ENCODE measurements at places on chromosomes 4 and X. TPM values are rescaled to one million over a fixed set of nuclear protein-coding genes. Genes with fewer than 3 reads are reported as not detected.
A peak's percentile ranks its signal among the peaks of the same experiment; 100 is the strongest.

Gene EGF
- total RNA-seq: not detected

Gene BEND4
- 14.1 TPM for total RNA-seq

Gene SHISA3
- not detected for total RNA-seq

Gene ARX
- not detected for total RNA-seq

Gene GDI1
- total RNA-seq: 127 TPM

Gene ADH1A
- total RNA-seq: not detected

Gene BST1
- 0.49 TPM for total RNA-seq

Gene CLIC2
- total RNA-seq: 0.44 TPM

Gene USP17L28
- total RNA-seq: not detected

DNA sequence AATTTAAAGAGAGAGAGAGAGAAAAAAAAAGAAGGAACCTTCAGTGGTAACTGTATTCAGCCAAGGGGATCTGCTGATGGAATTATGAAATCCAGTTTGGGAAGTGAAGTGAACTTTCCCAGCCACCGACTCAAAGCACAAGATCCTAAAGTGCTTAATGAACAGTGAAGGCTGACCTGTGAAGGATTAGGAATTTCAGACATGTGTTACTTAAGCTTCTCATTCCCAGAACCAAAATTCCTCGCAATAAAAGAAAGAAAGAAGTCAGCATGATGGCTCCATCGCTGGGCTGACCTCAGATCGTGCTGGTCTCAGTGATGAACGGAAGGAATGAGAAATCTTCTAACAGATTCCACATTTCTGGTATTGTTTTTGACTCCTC, 135.2 kb downstream of the ARSF start:
- H3K4me1 ChIP-seq: no peaks in the 10 kb centered on the region
- no peak overlapping the region for H3K27ac ChIP-seq
- no peaks in the 10 kb centered on the region for H3K27me3 ChIP-seq
- no peak overlapping the region for H3K4me3 ChIP-seq
- no peaks in the 10 kb centered on the region for H3K36me3 ChIP-seq

DNA sequence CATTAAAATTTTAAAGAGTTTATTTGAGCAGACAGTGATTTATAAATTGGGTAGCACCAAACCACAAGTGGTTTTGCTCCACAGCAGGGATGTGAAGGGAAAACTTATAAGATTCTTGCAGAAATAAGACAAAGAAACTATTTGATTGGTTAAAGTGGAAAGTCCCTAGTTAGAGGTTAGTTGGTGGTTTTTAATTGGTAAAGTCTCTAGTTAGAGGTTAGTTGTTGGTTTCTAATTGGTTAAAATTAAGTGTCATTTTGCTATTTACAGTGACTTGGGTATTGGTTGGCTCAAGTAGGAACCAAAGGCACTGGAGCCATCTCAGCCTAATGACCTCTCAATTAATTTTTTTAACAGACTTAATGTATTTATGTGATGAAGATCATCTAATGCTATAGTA, 23.0 kb downstream of the ATG4A start:
- peaks cover 10% of the 10 kb centered on the region for H3K36me3 ChIP-seq
- H3K4me3 ChIP-seq: no peak overlapping the region
- H3K27ac ChIP-seq: no peak overlapping the region
- DNase-seq: no peak
- H3K4me1 ChIP-seq: peaks cover 3% of the 10 kb centered on the region
- H3K27me3 ChIP-seq: no peaks in the 10 kb centered on the region

DNA sequence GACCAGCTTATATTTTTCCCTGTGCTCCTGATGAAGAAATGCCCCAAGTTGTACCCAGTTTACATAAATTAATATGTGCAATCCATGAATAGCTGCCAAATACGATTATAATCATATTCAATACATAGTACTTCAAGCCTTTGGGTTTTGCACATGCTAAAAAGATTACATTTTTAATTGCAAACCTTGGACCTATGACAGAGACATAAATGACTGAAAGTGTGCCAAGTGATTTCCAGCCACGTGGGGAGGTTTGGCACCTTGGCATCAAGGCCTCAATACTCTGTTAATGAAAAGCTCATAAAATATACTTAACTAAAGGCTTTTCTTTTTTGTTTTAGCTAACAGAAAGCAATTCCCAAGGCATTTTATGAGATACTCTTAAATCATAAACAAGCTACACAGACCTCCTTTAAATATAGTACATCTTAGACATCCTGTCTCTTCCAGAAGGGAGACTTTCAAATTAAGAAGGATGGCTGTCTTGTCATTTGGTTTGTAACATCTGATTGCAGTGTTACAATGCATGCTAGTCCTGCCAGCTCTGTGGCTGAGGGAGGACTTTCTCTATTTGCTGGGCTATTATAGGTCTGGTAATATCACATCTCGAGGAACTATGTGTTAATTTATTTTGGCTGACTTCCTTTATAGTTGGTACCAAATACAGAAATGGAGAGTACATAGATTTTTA, 404.1 kb downstream of the AFF2 start:
- H3K27me3 ChIP-seq: no peaks in the 10 kb centered on the region
- H3K4me1 ChIP-seq: no peaks in the 10 kb centered on the region
- DNase-seq: no peak
- no peak overlapping the region for H3K27ac ChIP-seq
- H3K4me3 ChIP-seq: no peak overlapping the region

- no peak for DNase-seq
- no peak overlapping the region for H3K4me3 ChIP-seq
- H3K4me1 ChIP-seq: no peaks in the 10 kb centered on the region
- no peaks in the 10 kb centered on the region for H3K36me3 ChIP-seq
- H3K27ac ChIP-seq: no peak overlapping the region
These were observed 64.0 kb upstream of the VCX2 start for GRCh38 chrX:8235026-8235425.

GRCh38 chr4:4542774-4543485, 1.1 kb upstream of the STX18 start:
- no peak for DNase-seq
- H3K27ac ChIP-seq: peak overlapping the region; percentile 88
- peaks cover 42% of the 10 kb centered on the region for H3K4me1 ChIP-seq

DNA sequence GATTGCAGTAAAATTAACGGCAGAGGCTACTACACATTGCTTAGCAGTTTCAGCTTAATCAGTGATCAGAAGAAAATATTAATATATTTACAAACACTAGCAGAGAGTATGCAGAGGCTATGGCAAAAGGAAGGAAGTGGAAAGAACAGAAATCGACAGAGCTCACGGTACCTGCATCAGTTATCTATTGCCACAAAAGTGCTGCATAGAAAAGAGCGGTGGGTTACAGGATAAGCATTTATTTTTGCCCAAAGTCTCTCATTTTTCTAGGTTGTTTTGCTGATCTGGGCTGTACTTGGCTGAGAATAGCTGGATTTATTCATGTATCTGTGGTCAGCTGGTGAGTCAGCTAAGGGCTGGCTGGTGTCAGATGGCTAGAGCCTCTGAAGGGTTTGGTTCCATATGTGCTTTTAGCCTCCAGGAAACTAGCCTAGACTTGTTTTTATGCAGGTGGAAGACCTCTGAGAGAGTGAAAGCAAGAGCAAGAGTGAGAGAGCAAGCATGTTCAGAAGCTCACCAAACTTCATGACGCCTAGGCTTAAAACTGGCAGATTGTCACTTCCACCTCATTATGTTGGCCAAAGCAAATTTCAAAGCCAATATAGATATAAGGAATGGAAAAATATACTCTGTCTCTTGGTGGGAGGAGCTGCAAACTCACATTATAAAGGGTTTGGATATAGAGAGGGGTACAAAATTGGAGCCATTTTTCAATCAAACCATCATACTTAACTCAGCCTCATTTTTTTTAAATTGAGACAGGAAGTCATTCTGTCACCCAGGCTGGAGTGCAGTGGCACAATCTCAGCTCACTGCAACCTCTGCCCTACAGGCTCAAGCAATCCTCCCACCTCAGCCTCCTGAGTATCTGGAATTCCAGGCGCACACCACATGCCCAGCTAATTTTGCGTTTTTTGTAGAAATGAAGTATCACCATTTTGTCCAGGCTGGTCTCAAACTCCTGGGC, 153.2 kb upstream of the RPL34 start:
- no peak overlapping the region for H3K27ac ChIP-seq
- DNase-seq: no peak
- no peaks in the 10 kb centered on the region for H3K27me3 ChIP-seq
- no peaks in the 10 kb centered on the region for H3K4me1 ChIP-seq
- no peak overlapping the region for H3K4me3 ChIP-seq

DNA sequence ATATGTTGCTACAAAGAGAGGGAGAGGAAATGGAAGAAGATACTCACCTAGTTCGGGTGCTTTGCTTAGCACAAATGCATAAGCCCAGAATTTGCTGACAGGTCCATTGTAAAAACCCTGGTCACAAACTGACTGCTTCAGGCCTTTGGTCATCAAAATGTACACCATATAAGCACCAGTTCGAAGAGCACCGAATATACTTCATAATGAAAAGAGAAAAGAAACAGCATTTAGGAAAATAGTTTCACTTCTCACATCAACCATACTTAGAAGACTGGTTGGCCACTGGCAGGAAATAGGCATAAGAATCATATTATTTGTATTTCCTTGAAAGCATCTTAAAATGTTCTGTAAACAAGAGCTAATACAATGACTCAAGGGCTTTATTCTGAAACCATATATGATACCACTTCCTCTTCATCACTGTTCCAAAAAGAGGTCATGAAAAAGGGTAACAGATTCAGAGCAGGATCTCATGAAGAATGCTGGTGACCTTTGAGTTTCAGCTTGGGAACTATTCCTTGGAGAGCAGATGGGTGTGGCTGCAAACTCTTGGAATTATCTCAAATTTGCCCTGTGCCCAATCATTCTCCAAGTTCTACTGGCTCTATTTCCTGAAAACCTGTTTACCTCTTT, 138.7 kb downstream of the ELOVL6 start:
- H3K36me3 ChIP-seq: no peaks in the 10 kb centered on the region
- peaks cover 10% of the 10 kb centered on the region for H3K4me1 ChIP-seq
- no peaks in the 10 kb centered on the region for H3K27me3 ChIP-seq
- H3K27ac ChIP-seq: no peak overlapping the region
- DNase-seq: no peak
- H3K4me3 ChIP-seq: no peak overlapping the region

DNA sequence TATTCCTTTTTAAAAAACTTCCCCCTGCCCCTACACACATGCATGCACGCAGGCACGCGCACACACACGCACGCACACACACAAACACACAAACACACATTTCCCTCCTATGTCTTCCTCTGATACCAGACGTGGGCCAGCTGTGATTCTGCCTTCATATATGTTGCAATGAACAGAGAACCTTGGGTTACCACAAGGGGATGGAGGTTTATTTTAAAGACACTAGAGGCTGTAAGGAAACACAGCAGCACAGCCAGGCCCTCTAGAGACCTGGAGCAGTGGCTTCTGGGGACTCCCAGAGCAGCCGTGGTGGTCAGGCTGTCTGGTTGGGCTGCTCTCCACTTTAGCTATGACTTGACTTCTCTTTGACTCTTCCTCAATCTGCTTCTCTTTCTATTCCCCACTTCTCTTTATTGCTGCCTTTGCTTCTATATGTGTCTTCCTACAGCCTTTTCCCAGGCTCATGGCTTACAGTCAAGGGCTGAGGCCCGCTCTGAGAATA, 3.2 kb upstream of the TLR10 start:
- H3K36me3 ChIP-seq: peaks cover 25% of the 10 kb centered on the region
- H3K4me1 ChIP-seq: peaks cover 41% of the 10 kb centered on the region
- H3K27me3 ChIP-seq: no peaks in the 10 kb centered on the region
- H3K27ac ChIP-seq: peak overlapping the region; percentile 89
- DNase-seq: no peak

DNA sequence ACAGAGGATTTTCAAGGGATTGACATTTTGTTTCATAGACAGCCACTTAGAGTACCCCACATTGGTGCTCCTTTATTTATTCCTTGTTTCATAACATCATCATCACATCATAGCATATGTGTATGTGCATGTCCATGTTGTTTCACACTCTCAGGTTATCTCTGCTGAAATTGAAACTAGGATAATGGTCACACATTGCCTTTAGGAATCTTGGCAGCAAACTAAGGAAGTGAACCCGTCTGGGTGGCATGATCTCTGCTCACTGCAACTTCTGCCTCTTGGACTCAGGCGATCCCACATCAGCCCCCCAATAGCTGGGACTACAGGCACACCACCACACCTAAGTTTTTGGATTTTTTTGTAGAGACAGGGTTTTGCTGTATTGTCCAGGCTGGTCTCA, 234.2 kb upstream of the ANKRD50 start:
- H3K4me3 ChIP-seq: no peak overlapping the region
- no peak for DNase-seq
- no peaks in the 10 kb centered on the region for H3K27me3 ChIP-seq
- no peaks in the 10 kb centered on the region for H3K4me1 ChIP-seq

GRCh38 chr4:80069837-80070731, 2.9 kb downstream of the ANTXR2 start:
- H3K4me1 ChIP-seq: peaks cover 46% of the 10 kb centered on the region
- peak overlapping the region; percentile 93 for H3K27ac ChIP-seq
- peak overlapping the region; percentile 45 for H3K4me3 ChIP-seq

DNA sequence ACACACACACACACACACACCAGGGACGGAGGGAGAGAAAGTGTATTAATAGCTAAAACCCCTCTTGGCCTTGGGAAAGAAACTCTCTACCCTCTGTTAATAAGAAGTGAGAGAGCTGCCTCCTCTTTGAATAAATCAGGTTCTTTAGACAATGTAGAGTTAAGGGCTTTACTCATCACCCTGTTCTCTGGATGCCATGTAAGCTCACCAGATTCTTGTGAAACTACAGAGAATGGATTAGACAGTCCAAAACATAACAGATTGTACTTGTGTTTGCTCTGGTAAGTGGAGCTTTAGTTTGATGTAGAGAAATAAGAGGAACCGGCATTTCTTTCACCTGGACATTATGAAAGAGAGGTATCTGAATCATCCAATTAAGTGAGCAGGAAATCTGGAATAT, 263.2 kb downstream of the DMD start:
- no peak overlapping the region for H3K27ac ChIP-seq
- no peaks in the 10 kb centered on the region for H3K4me1 ChIP-seq
- H3K36me3 ChIP-seq: no peaks in the 10 kb centered on the region
- H3K27me3 ChIP-seq: no peaks in the 10 kb centered on the region
- H3K4me3 ChIP-seq: no peak overlapping the region
- no peak for DNase-seq

GRCh38 chr4:6601661-6602250, 26.8 kb downstream of the MAN2B2 start:
- H3K27ac ChIP-seq: no peak overlapping the region
- no peaks in the 10 kb centered on the region for H3K4me1 ChIP-seq
- H3K4me3 ChIP-seq: no peak overlapping the region
- H3K27me3 ChIP-seq: no peaks in the 10 kb centered on the region

DNA sequence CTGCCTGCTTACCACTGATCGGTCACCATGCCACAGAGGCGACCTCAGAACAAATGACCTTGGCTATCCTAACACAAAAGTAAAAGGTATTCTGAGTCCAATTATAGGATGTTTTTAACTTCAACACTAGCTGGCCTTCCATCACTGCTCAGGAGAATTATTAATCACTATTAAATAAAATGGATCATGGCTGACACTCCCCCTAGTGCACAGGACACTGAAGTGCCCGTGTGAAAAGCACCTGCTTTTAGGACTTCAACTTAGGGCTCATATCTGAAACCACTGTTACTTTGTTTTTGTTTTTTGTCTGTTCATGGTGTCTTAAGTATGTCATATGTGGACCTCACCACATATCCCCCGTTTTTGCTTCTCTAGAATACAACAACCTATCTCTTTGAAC, 33.9 kb downstream of the STX18 start:
- H3K4me3 ChIP-seq: no peak overlapping the region
- no peak for DNase-seq
- H3K27me3 ChIP-seq: no peaks in the 10 kb centered on the region
- peaks cover 11% of the 10 kb centered on the region for H3K4me1 ChIP-seq
- H3K27ac ChIP-seq: no peak overlapping the region
- H3K36me3 ChIP-seq: peaks cover 33% of the 10 kb centered on the region

All from activated B cell treated with CpG ODN at 0.5 μM for 24 hours (primary cell).